ENCODE measurements at places on chromosomes 7 and 10. TPM values are rescaled to one million over a fixed set of nuclear protein-coding genes. Genes with fewer than 3 reads are reported as not detected.
A peak's percentile ranks its signal among the peaks of the same experiment; 100 is the strongest.

GRCh38 chr7:24566274-24566673, 7.0 kb upstream of the PALS2 start:
- H3K4me1 ChIP-seq = no peaks in the 10 kb centered on the region
- no peak for DNase-seq
- H3K27me3 ChIP-seq = no peaks in the 10 kb centered on the region
- H3K36me3 ChIP-seq = no peaks in the 10 kb centered on the region
- no peak overlapping the region for H3K27ac ChIP-seq

GAD2 gene
- not detected for total RNA-seq

GRCh38 chr7:124649397-124650014, 116.1 kb downstream of the GPR37 start:
- H3K4me3 ChIP-seq = no peak overlapping the region
- H3K36me3 ChIP-seq = no peaks in the 10 kb centered on the region
- no peak overlapping the region for H3K27ac ChIP-seq
- H3K27me3 ChIP-seq = no peaks in the 10 kb centered on the region
- no peaks in the 10 kb centered on the region for H3K4me1 ChIP-seq
- no peak for DNase-seq

- H3K27ac ChIP-seq = peak overlapping the region; percentile 75
- no peak for DNase-seq
- H3K4me3 ChIP-seq = peak overlapping the region; percentile 15
- H3K4me1 ChIP-seq = peaks cover 57% of the 10 kb centered on the region
Observed at GRCh38 chr7:17307969-17308648, 9.7 kb downstream of the AHR start.

DNA sequence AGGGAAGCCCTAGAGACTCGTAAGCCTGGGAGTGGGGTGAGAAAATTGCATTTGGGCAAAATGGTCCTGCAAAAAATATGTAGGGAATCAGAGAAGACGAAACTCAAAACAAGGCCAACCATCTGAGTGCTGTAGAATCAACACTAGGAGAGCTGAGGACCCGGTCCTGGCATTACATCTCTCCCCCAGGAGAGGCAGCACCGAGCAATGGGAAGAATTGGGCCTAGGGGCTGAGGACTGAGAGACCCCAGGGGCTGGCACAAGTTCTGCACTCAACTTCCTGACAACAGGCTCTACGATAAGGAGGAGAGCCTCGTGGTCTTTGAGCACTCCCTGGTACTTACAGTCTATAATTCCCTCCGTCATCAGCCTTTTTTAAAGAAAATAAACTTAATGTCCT, 47.6 kb downstream of the BPGM start:
- H3K27me3 ChIP-seq = no peaks in the 10 kb centered on the region
- no peak overlapping the region for H3K4me3 ChIP-seq
- no peaks in the 10 kb centered on the region for H3K36me3 ChIP-seq
- peaks cover 17% of the 10 kb centered on the region for H3K4me1 ChIP-seq
- no peak for DNase-seq
- no peak overlapping the region for H3K27ac ChIP-seq

- H3K4me1 ChIP-seq = no peaks in the 10 kb centered on the region
- H3K27me3 ChIP-seq = no peaks in the 10 kb centered on the region
- peak overlapping the region; percentile 0 for H3K27ac ChIP-seq
- H3K36me3 ChIP-seq = no peaks in the 10 kb centered on the region
- H3K4me3 ChIP-seq = no peak overlapping the region
Observed at GRCh38 chr10:95319239-95319638, 28.4 kb upstream of the PDLIM1 start.

TAS2R41 gene
- not detected for total RNA-seq

DNA sequence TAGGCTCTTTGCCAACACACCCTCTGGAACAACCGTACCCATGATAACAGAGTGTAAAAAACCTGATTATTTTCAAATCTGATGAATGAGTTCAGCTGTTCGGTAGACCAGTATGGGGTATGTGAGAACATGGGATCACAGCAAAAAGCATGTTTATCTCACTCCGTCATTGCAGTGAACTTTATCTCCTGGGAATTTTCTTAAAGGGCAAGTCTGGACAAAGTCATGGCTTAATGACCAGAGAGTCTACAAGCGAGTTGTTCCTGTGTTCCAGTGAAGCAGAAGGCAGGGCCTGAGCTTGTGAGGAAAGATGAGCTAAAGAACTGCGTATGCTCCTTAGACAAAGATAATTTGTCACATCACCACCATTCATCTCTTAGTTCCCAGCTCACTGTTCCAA, 219.7 kb downstream of the TRIL start:
- H3K27ac ChIP-seq = no peak overlapping the region
- H3K4me1 ChIP-seq = no peaks in the 10 kb centered on the region
- no peaks in the 10 kb centered on the region for H3K27me3 ChIP-seq
- DNase-seq = no peak

HMX3 gene
- not detected for total RNA-seq

CNNM1 gene
- 0.69 TPM for total RNA-seq

- no peak overlapping the region for H3K4me3 ChIP-seq
- H3K4me1 ChIP-seq = peaks cover 3% of the 10 kb centered on the region
- DNase-seq = peak; percentile 40
Observed at GRCh38 chr10:48453451-48454301, 147.2 kb downstream of the MAPK8 start.

- peaks cover 11% of the 10 kb centered on the region for H3K4me1 ChIP-seq
- H3K27me3 ChIP-seq = no peaks in the 10 kb centered on the region
- H3K36me3 ChIP-seq = no peaks in the 10 kb centered on the region
- H3K4me3 ChIP-seq = no peak overlapping the region
Observed at GRCh38 chr7:140160308-140160707, 16.5 kb downstream of the KDM7A start.

SLC18A3 gene
- not detected for total RNA-seq

- peak; percentile 72 for DNase-seq
- peaks cover 100% of the 10 kb centered on the region for H3K27me3 ChIP-seq
- no peaks in the 10 kb centered on the region for H3K36me3 ChIP-seq
- H3K27ac ChIP-seq = no peak within 1 kb of the TSS
- peaks cover 5% of the 10 kb centered on the region for H3K4me1 ChIP-seq
Observed at GRCh38 chr7:35253710-35254495, at the start of gene TBX20. Gene TBX20 (minus strand): TSS chr7:35254100. CDS start chr7:35253620, 480 bp downstream.

EEF1AKMT2 gene
- 15.7 TPM for total RNA-seq

FANK1 gene
- 2.6 TPM for total RNA-seq

DNA sequence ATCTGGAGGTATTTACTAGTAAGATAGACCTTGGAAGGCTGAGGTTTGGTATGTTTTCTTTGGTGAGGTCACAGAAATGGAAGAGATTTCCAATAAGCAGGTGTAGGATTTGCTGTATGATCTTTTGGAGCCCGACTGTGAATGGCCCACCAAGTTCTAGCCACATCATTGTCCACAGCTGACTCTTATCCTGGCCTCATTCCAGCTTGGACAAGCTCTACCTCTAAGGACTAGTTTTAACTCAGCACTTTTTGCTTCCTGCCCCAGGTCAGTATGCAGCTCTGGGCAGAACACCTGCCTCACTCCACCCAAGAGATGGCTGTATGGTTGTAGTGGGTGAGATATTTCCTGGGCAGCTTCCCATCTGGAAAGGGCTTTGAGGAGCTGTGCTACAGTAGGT, 6.1 kb upstream of the CPA4 start:
- no peaks in the 10 kb centered on the region for H3K36me3 ChIP-seq
- DNase-seq = no peak
- H3K4me1 ChIP-seq = no peaks in the 10 kb centered on the region
- H3K4me3 ChIP-seq = no peak overlapping the region
- no peak overlapping the region for H3K27ac ChIP-seq

- DNase-seq = no peak
- H3K4me1 ChIP-seq = no peaks in the 10 kb centered on the region
- H3K27ac ChIP-seq = no peak overlapping the region
- no peaks in the 10 kb centered on the region for H3K27me3 ChIP-seq
Observed at GRCh38 chr7:22895828-22896165, 73.1 kb upstream of the TOMM7 start.

PNLIPRP1 gene
- not detected for total RNA-seq

DNA sequence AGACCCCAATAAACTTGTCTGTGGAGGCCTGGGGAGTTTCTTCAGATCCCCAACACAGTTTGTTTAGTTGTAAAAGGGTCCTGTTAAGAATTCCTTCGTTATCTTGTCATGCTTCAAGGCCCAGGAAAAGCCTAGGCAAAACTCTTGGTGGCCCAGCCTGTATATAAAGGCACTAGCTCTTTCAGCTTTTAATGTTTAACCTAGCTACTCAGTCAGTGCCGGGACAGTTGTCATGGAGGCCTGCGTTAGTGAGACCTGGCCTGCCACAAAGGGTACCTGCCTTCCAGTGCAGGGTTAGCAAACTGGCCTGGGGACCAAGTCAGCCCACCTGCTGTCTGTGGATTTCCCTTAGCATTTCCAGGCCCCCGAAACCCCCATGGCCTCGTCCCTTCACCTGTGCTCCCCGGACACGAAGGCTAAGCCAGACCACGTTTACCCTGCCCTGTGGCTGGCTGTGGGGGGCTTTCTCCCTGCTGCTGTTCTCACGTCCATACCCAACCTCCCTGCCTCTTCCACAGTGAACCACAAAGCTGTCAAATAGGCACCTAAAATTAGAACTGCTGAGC, 96.9 kb upstream of the PPP2R2D start:
- no peaks in the 10 kb centered on the region for H3K27me3 ChIP-seq
- no peak overlapping the region for H3K27ac ChIP-seq
- peak; percentile 54 for DNase-seq
- H3K4me1 ChIP-seq = no peaks in the 10 kb centered on the region
- no peak overlapping the region for H3K4me3 ChIP-seq
- no peaks in the 10 kb centered on the region for H3K36me3 ChIP-seq

- H3K36me3 ChIP-seq = peaks cover 59% of the 10 kb centered on the region
- no peaks in the 10 kb centered on the region for H3K27me3 ChIP-seq
- DNase-seq = no peak
- H3K27ac ChIP-seq = no peak overlapping the region
- H3K4me1 ChIP-seq = no peaks in the 10 kb centered on the region
Observed at GRCh38 chr7:157250605-157251228, 86.1 kb upstream of the DNAJB6 start.

GRCh38 chr10:66941491-66941890, 15.7 kb downstream of the LRRTM3 start:
- no peak overlapping the region for H3K4me3 ChIP-seq
- no peak overlapping the region for H3K27ac ChIP-seq
- no peak for DNase-seq
- H3K27me3 ChIP-seq = no peaks in the 10 kb centered on the region

DNA sequence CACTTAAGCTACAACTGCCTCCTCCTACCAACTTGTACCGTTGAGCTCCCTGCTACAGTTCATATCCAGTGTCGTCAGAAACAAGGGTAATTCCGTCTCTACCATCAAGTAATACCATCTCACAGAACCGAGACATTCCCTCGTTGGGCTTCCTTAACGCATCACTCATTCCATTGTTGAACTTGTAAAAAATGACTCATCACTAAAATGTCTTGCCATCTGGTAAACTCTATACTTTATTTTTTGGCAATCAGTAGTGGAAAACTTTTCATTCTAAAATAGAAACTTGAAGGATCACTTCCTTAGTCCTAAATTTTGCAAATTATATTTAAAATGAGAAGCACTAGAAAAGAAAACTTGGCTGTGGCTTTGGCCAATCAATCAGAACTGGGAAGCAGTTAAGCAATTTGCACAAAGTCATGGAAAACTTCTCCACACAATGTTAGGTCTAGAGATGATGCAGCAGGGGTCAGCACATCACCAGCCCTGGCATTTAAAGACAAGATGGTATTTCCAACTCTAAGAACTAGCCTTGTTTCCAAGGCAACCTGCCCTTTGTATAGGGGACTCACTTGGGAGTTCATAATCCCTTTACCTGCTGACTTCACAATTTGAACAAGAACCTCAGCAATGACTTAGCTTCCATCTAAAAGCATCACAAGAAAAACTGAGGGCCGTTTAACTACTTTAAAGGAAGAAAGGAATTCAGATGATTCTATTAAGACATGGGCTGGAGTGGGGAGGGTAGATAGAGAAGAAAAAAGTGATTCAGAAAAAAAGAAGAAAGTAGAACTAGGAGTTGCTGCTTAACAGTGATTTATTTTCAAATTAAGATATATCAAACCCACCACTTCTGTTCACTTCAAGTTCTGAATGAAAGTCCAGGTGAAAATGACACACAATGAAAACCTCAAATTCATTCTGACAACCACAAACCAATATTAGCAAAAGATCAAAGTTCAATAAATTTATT, 288.1 kb downstream of the PARD3 start:
- peak overlapping the region; percentile 38 for H3K27ac ChIP-seq
- no peaks in the 10 kb centered on the region for H3K36me3 ChIP-seq
- H3K4me3 ChIP-seq = no peak overlapping the region
- no peak for DNase-seq
- H3K27me3 ChIP-seq = no peaks in the 10 kb centered on the region
